ENCODE measurements at places on chromosomes 7 and 10.

DNA sequence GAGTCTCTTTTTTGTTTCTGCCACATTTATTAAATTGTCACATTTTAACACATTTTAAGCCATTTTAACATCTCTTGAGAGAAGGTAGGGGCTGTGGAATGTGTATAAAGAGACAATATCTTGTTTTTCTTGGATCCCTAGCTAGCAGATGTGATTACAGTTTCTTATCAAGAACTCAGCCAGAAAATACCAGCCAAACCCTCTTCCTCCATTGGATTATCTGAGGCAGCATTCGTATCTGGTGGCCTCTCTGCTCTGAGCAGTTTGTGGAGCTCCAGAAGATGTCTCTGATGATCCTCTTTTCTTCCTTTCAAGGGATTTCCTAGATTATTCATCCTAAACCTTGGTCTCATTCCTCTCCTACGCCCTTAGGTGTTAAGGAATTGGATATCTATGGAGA, 35.3 kb upstream of the PFKFB3 start:
- DNase-seq = no peak

GRCh38 chr7:55534262-55534915, 37.9 kb downstream of the VOPP1 start:
- DNase-seq = peak; percentile 38

GRCh38 chr7:118777308-118777707, 552.8 kb downstream of the ANKRD7 start:
- no peak for DNase-seq

DNA sequence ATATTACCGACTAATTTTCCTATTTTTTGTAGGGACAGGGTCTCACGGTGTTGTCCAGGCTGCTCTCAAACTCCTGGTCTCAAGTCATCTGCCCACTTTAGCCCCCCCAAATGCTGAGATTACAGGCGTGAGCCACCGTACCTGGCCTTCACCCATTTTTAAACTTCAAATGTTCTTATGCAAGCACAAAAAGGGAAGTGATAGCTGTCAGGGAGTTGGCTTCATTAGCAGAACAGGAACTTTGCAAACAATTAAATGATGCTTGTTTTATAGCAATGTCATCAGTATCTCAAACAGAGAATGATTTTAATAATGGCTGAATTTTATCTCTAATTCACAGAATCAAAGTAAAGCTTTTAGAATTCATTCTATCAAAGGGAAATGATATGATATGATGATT, 49.8 kb upstream of the FAM171A1 start:
- DNase-seq = no peak

- no peak for DNase-seq
Measured at GRCh38 chr7:25750744-25751508, 401.1 kb upstream of the NFE2L3 start.

DNA sequence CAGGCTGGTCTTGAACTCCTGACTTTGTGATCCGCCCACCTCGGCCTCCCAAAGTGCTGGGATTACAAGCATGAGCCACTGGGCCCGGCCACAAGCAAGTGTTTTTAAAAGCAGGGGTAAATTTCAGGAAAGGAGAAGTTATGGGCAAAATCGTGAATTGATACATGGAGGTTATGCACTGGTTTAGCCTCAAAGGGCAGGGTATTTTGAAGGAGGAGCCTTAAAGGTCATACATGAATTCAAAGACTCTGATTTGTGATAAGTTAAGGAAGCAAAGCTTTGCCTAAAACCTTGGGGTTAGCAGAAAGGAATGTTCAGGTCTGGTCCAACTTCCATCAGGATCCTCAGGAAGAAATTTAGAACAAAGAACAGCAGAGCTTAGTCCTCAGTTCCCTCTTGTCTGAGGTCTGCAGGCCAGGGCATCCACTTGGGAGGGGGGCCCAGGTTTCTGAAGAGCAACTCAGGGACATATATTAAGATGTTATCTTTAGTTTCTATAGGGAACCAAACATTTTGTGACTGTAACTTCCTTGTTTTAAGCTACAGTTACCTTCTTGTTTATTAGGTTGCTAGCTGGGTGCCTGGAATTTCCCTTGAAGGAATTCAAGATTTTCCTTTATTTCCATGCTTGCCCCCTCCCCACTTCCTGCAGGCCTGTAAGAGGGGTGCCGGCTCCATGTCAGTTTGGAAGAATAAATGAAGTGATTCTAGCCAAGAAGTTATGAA, 2.8 kb upstream of the REPIN1 start:
- no peak for DNase-seq

DNA sequence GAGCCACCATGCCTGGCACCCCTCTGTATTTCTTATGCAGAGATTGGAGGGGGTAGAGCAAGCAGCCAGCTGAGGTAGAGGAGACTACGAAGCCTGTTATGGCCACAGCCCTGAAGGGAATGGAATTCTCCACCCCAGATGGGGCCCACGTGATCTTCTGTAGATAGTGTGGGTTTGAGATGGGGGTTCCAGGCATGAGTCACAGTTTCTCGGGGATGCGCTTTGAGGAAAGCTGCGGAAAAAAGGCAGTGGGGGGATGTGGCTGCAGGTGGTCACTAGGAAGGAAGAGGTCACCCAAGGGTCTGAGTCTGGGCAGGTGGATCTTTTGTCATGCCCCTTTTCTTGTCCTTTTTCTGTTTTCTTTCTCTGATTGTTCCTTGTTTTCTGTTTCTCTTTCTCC, 11.5 kb downstream of the FAM131B start:
- DNase-seq = no peak

DNA sequence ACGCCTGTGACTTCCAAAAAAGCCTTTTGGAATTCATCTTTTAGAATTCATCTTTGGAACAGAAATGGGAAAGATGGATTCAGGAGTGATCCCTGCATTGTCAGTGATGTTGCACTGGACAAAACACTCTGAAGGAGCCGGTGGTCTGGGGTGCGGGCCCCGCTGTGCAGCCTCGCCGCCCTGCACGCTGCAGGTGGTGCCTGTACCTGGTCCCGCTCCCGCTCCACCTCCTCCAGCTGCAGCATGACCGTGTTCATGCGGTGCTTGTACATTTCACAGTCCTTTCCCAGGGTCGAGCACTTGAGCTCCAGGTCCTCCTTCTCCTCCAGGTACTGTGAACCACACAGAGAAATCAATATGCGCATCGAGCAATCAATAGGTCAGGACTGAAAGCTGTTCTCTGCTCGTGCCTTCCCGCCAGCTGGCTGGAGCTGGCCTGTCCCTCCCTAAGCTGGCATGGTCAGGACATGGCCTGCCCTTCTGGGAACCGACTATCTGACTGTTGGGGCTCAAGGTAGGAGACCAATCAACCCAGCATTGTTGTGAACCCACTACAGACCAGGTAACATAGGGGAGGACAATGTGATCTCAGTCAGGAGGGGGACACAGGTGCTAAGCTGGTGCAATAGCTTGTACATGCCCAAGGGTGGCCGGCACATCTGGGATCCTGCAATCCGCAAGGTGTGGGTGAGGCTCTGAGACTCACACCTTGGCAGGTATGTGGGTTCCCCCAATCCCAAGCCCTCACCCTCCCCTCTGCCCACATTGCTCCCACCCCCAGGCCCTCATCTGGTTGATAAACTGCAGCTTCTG, 93.8 kb upstream of the GNA12 start:
- DNase-seq = no peak

DNA sequence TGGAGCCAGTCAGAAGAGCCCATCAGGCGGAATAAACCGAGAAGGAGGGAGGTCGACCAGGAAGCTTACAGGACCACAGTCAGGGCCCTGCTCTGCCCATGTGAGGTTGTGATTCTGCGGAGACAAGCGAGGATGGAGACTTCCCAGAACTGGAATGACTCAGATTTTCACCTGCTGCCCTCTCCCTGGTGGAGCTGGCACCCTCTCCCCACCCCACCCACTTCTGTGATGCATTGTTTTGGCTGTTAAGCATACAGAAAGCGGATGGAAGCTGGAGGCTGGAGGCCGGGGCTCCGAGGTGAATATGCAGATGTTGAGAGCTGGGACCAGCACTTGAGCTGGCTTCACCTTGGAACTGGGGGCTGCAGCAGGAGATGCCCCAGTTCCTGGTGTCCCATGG, 57.4 kb downstream of the NPTX2 start:
- DNase-seq = no peak

DNA sequence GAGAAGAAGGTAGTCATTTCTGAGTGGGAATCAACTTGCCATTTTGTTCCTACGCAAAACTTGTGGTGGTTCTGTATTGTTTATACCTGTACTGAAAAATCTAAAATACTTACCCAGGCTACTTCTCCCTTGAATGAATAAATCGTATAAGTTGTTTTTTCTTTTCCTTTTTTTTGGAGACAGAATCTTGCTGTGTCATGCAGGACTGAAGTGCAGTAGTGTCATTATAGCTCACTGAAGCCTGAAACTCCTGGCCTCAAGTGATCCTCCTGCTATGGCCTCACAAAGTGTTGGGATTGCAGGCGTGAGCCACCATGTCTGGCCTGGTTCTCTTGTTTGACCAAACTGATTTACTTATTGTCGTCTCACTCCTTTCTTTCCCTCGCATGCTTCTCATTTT, 27.9 kb downstream of the LUC7L2 start:
- DNase-seq = no peak

DNA sequence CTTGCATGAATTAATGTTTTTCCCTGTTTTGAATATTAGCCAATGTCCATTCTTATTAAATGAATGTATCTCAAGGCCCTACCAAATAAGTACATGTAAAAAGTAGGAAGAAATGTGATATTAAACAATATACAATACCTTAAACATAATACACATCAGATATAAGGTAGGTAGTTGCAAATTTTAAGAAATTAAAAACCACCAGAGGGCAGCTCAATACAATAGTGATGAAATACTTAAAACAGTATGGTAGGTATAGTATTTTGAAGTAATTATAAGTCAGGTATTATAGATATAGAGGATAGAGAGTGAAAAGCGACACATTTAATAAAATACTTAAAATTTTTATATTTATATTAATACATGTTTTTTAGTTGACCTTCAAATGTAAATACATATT, 43.6 kb upstream of the CDK14 start:
- DNase-seq = no peak

DNA sequence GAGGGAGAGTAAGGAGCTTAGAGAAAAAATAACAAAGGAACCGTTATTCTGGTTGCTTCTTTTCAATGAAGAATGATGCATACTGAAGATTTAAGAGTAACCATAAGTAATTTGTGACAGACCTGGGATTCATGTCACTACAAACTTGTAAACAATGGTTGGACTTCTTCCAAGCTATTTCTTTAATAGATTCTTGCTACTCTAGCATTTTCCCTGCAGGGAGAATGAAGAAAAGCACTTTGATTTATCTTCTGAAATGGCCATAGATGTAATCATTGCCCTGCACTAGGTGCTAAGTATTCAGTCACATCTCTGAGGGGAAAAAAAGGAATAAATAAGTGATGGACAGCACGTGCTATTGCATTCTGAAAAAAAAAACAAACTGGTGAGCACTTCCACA, 606.6 kb upstream of the LRRN3 start:
- no peak for DNase-seq

GRCh38 chr7:19106241-19107080, 11.0 kb downstream of the TWIST1 start:
- DNase-seq = no peak

DNA sequence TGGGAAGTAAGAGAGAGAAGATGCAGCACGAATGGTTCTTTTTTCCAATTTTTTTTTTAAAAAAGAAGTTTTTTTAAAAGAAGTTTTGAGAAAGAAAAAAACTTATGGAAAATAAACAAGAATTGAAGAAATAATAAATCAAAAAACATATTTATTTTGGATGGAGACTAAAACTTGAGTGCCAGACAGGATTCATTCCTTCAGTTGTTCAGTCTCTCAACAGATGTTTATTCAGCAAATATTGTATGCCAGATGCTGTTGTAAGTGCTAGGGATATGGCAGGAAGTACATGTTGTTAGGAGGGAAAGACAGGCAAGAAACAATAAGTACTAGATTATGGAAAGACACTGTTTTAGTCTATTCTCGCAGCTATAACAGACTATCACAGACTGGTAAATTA, 750.7 kb upstream of the PHF14 start:
- no peak for DNase-seq

GRCh38 chr10:14652067-14652466, 122.6 kb downstream of the FAM107B start:
- no peak for DNase-seq

DNA sequence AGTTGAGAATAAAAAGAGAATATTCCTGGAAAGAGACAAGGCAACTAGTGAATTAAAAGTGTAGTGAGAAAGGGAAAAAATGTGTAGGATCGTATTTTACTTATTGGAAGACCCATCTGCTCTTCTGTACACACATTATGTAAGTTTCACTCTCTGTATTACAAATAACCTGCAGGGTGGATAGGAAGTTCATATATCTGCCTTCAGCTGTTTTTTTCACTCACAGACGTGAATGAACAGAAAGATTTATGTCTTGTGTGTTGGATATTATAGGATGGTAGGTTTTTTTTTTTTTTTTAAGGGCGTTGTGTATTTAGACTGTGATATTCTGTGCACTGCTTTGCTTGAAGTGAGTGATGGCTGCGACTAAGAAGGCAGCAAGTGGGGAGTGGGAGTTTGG, 266.5 kb downstream of the AUTS2 start:
- DNase-seq = no peak

DNA sequence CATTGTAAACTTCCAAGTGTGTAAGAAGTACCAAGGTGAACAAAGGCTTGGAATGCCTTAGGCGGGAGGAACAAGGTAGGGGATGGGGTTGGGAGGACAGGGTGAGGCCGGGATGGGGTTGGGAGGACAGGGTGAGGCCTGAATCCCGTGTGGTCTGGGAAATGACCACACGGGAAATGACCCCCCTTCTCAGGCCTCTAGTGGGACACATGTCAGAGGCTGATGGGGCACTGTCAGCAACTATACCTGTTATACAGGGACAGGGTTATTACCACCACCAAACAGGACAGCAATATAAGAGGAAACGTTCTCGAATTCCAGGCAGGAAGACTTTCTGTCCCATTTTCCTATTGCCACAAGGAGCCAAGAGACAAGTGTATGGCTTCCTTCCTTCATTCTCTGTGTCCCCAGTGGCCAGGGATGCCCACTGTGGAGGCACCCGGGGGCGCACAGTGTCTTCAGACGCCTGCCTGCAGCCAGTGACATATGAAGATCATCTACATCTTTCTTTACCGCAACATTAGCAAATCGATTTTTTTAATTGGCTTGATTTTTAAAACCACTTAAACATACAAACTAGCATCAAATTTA, 1.3 kb downstream of the MKI67 start:
- DNase-seq = no peak

- DNase-seq = no peak
Measured at GRCh38 chr7:132882714-132883428, 199.0 kb downstream of the CHCHD3 start.

DNA sequence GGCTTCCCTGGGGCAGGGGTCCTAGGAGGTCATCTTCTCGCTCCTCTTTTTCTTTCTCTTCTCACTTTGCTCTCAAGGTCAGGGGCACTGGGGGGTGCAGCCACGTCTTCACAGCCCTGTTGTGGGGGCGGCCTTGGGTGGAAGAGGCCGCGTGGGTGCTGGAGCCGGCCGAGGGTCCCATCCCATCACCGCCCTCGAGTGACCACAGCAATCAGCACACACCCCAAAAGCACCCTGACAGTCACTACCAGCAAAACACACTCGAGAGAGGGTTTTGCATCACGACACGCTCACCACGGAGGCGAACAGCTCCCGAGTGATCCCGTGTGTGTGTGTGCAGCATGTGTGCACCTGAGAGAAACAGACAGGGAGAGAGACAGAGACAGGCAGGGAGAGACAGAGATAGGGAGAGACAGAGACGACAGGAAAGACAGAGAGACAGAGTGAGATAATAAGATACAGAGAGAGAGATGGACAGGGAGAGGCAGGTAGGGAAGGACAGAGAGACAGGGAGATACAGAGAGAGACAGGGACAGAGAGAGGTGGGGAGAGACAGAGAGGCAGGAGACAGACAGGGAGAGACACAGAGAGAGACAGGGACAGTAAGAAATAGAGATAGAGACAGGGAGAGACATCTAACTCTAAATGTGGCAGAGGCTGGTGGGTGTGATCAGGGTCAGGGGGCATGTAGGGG, 100.9 kb downstream of the WDR37 start:
- no peak for DNase-seq
